ENCODE measurements at places on chromosomes 5 and 9.
A peak's percentile ranks its signal among the peaks of the same experiment; 100 is the strongest.

DNA sequence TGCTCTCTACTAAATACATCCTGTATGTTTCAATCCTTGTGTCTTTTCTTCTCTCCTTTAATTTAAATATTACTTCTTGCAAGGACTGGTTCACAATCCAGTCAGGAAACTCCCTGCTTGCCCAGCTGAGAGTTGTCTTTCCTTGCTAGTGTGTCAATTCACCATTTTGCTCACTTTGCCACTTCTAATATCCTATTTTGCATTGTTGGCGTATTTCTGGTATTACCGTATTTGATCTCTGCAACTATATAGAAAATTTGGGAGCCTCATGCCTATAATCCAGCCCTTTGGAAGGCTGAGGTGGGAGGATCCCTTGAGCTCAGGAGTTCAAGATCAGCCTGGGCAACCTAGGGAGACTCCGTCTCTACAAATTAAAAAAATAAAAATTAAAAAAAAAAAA is 90.5 kb upstream of the TTC23L start:
- DNase-seq, result no peak

DNA sequence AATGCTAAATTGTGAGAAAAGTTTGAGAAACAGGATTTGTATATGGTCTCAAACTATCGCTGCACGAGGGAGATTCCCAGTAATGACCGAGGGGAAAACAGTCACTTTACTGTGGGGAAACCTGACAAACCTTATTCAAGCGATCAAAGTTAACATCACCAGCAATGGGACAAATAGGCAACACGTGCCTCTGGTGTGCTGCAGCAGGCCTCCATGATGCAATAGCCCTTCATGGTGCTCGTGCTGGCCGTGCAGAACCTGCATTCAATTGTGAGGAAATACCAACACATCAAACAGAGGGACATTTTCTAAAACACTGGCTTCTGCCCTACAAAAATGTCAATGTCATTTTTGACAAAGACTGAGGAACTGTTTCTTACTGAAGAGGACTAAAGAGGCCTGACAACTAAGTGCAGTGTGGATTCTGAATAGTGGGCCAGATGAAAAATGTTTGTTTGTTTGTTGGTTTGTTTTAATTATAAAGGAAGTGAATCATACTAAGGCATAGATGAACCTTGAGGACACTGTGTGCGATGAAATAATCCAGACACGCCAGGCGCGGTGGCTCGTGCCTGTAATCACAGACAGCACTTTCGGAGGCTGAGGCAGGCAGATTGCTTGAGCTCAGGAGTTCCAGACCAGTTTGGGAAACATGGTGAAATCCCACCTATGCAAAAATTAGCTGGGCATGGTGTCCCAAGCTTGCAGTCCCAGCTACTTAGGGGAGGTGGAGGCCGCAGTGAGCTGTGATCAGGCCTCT is 17.6 kb upstream of the MARCHF6 start:
- no peak for DNase-seq

DNA sequence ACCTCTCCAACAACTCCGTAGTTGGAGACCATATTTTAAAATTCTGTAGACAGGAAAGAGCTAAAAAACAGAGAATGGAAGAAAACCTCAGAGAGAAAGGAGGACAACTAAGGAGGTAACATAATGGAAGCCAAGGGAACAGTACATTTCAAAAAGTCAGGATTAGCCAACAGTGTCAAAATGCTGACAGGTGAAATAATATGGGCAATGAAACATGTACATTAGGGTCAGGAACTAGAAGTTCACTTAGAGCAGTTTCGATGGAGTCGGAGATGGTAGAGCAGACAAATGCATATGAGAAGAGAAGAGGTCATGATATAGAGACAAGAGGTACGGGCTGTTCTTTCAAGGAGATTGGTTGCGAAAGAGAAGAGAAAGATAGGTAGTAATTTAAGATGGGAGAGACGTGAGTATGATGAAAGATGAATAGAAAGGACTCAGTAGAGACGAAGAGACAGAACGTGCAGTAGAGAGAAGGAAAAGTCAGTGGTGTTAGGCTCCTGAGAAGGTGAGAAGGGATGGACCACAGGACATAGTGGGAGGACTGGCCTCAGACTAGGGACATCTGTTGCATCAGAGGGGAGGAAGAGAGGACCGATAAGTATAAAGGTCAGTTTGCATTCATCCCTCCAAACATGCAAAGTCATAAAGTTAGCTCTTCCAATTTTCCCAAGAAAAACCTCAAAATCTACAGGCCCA is 25.6 kb downstream of the NRG2 start:
- DNase-seq, result no peak

DNA sequence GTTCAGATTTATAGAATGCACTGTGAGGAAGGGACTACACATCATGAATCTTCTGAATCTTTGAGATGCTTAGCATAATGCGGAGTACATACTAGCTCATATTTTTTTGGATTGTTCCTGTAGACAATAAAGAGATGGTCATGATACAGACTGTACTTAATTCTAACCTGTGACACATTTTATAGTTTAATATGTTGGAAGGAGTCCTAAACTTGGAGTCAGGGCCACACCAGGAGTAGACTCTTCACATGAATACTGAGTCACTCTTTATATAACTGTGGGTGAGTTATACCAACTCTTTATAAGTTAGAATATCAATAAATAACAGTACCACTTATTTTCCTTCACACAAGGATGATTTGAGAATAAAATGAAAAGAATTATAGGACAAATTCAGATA is 16.9 kb downstream of the C9orf85 start:
- no peak for DNase-seq

GRCh38 chr9:86667307-86667706 is 280.0 kb downstream of the GAS1 start:
- DNase-seq, result no peak

DNA sequence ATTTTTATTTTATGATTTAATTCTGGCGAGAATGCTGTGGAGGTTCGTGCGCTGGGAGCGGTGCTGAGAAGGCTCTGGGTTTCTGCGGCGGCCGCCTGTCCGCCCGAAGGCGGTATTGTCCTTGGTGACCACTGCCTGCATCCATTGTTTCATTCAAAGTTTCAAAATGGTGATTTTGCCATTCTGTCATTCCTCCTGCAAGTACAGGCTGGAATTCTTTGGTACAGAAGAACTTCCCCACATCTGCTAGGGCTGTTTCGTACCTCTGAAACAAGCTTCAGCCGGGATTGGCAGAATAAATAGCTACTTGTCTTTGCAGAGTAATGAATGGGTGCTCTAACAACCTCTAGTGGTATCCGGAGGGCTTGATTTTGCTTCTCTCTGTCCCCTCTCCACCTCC is 112.6 kb upstream of the CACNA1B start:
- DNase-seq, result no peak

GRCh38 chr5:32013658-32014057 is 160.5 kb downstream of the GOLPH3 start:
- no peak for DNase-seq

DNA sequence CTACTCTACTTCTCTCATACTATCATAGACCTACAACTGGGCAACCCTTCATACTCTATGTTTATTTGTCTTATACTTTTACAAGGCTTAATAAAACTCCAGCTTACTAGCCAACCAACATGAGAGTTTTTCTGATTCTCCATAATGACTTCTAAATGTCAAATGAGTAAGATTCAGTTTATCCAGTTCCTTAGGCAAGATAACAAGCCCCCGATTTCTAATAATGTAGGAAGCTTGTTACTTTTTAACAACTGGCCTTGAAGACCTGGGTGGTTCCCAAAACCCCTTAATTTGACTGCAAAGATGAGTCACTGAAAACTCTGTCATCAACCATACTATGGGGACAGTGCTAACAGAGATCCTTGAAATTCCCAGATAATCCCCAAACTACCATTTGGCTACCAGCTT is 294.6 kb upstream of the ACTBL2 start:
- no peak for DNase-seq

- DNase-seq, result no peak
These were observed 120.5 kb downstream of the MARCHF3 start for GRCh38 chr5:126909856-126910255.

- DNase-seq, result peak; percentile 15
These were observed at the start of gene TNC for GRCh38 chr9:115117999-115118878. Gene TNC, minus strand, starts transcription at chr9:115118157. Its CDS starts 27,139 bp downstream, at chr9:115091018.

DNA sequence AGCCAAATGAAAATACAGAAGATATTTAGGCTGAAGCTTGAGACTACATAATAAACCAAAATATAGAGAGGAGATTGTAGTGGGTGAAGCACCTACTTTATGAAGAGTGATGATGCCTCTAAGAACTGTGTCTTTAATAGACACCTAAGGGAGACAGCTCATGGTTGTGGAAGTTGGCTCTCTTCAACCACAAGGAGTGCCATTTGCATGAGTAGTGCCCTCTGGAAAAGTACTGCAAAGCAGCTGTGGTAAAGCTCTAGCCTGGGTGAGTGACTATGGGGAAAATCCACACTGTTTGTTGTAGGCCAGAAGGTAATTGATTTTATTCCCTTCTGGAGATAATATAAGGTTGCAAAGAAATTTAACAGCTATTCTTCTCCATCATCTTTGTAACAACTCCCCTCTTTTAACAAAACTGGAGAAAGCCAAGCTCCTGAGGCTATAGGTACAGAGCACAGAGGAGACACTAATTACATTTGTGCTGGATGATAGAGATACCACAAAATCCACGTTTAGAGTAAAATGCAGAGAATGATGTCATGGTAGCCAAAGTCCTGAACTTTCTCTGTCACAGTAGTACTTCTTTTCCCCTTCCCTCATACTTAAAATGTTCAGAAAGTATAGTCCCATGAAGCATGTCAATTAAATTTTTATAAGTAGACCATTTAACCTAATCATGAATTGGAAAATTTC is 122.8 kb downstream of the STARD4 start:
- DNase-seq, result no peak

GRCh38 chr5:34803974-34804732 is 34.8 kb upstream of the TTC23L start:
- DNase-seq, result no peak

- no peak for DNase-seq
These were observed 223.6 kb downstream of the MLLT3 start for GRCh38 chr9:20398536-20399338.

All from NCI-H2029 (cell line).